ENCODE measurements at places on chromosomes 5 and 9.

- DNase-seq, result no peak
These were observed 19.8 kb downstream of the NIPAL4 start for GRCh38 chr5:157479612-157480510.

DNA sequence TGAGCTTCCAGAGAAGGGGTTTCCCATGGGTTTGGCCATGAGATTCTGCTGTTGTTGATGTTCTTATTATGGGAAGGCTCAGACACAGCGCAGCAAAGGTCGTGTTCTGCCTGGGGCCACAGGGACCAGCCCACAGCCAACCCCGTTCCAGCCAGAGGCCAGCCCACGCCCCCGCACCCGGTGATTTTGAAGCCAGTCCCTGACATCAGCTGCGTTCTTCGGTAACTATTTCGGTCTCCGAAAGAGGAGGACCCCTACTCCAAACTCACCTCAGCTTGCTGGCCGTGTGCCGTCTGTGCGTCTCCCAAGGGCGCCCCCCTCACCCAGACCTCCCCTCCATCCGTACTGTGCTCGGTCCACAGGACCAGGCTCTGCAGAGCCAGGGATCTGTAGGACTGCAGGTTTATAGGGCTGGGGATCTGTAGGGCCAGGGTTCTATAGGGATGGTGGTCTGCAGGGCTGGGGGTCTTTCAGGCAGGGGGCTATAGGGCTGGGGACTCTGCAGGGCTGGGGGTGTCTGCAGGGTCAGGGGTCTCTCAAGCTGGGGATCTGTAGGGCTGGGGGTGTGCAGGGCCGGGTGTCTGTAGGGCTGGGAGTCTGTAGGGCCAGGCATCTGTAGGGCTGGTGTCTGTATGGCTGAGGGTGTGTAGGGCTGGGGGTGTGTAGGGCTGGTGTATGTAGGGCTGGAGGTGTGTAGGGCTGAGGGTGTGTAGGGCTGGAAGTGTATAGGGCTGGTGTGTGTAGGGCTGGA, 11.8 kb downstream of the COL5A1 start:
- no peak for DNase-seq

GRCh38 chr9:107481035-107481434, 8.5 kb downstream of the KLF4 start:
- no peak for DNase-seq

DNA sequence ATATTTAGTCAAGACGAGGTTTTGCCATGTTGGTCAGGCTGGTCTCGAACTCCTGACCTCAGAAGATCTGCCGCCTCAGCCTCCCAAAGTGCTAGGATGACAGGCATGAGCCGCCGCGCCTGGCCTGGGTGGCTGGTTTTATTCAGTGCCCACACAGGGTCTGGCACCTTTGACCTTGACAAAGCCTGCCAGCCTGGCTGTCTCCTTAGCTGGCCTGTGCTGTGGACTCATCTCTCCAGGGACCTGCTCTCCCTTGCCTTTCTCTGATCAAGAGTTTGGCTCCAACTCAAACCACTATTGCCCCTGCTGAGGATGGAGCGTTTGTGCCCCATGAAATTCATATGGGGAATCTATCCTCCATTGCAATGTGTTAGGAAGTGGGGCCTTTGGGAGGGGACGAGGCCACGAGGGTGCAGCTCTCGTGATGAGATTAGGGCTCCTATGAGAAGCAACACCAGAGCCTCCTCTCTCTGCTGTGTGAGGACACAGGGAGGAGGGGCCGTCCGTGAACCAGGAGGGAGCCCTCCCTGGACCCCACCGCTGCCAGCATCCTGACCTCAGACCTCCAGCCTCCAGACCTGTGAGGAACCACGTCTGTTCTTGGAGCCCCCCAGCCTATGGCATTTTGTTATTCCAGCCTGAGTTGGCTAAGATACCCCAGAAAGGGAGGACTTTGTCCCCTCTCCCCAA, 45.0 kb downstream of the MRPL36 start:
- no peak for DNase-seq

DNA sequence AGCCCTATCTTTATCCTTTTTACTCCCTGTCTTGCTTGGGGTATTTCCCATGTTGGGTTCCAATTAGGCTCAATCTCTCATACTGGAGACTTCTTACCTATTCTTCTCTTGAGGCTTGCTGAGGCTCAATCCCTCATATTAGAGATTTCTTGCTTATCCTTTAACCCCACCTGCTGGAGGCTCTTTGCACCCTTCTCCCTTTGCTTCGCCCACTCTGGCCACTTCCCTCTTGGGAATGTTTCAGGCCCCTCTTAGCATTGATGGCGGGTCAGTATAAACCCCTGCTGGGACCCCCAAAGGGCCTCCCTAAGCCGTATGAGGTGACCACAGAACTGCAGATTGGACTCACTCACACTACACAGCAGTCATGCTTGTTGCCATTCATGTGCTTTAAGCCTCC, 69.3 kb upstream of the CDK20 start:
- no peak for DNase-seq

- DNase-seq, result no peak
These were observed 7.1 kb upstream of the RNF145 start for GRCh38 chr5:159216454-159216853.

- DNase-seq, result no peak
These were observed 359.1 kb upstream of the ADAMTSL1 start for GRCh38 chr9:18114559-18115475.

GRCh38 chr9:4665357-4665756, 923 bp downstream of the SPATA6L start:
- DNase-seq, result no peak

GRCh38 chr5:87185838-87186237, 81.8 kb upstream of the RASA1 start:
- DNase-seq, result no peak
